WERI-Rb-1 (cell line): ENCODE measurements at places on chromosomes 12 and 14.
A peak's percentile ranks its signal among the peaks of the same experiment; 100 is the strongest.

DNA sequence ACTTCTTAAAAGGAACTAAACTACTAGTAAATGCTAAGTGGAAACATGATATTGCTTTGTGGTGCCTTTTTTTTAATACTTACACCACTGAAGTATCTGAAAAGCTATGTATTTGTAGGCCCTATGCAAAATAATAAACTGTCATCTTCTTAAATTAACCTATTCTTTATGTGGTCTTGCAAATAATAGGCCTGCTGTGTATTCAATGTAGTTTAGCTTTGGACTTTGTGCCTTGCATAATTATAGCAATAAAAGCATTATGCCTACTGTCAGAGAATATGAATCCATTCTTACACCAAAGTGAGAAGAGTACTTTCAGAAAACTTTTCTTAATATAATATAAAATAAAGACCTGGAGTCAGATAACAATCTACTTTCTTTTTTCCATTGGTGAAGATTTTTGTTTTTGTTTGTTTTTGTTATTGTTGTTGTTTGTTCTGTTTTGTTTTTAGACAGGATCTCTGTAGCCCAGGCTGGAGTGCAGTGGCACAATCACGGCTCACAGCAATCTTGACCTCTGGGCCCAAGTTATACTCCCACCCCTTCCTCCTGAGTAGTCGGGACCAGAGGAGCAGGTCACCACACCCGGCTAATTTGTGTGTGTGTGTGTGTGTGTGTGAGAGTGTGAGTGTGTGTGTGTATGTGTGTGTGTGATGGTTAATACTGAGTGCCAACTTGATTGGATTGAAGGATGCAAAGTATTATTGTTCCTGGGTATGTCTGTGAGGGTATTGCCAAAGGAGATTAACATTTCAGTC lies 213.8 kb downstream of the SLC6A15 start:
- no peak for DNase-seq

- DNase-seq = no peak
These were observed 16.7 kb downstream of the SLCO1C1 start for GRCh38 chr12:20711846-20712245.

DNA sequence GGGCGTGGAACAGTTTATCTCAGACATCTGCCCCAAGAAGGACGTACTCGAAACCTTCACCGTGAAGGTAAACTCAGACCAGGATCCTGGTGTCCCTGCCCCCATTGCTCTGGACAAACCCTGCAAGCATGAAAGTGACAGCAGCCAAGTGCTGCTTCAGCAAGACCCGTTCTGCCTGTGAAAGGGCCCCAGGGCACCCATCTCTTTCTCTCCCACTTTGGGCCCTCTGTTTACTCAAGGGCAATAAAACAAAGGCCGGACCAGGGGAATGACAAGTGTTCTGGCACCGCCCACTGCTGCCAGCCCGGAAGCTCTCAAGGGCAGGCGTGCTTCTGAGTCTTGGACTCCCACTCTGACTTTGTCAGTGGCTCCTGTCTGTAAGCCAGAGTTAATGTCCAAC lies 35.3 kb downstream of the CD9 start:
- no peak for DNase-seq

GRCh38 chr12:110015132-110015531 lies 15.9 kb downstream of the ANKRD13A start:
- DNase-seq = no peak

DNA sequence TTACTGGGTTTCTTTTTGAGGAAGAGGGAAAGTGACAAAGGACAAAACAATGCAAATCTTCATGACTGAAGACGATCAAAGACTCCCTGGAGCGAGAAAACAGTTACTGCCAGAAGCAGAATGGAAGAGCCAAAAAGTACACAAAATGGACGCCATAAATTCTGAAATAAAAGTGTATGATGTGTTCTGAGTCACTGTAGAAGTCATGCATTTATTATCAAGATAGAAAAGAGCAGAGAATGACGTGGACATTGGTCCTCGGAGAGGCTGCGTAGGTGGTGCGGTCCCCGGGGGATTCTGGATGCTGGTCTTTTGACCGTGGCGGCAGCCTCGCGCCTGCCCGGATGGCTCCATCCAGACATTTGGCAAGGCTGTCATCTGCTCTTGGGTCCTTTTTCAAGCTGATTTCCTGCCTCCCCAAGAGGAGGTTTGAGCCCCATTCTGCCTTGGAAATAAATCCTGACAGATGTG lies 52.8 kb downstream of the C14orf132 start:
- DNase-seq = no peak

DNA sequence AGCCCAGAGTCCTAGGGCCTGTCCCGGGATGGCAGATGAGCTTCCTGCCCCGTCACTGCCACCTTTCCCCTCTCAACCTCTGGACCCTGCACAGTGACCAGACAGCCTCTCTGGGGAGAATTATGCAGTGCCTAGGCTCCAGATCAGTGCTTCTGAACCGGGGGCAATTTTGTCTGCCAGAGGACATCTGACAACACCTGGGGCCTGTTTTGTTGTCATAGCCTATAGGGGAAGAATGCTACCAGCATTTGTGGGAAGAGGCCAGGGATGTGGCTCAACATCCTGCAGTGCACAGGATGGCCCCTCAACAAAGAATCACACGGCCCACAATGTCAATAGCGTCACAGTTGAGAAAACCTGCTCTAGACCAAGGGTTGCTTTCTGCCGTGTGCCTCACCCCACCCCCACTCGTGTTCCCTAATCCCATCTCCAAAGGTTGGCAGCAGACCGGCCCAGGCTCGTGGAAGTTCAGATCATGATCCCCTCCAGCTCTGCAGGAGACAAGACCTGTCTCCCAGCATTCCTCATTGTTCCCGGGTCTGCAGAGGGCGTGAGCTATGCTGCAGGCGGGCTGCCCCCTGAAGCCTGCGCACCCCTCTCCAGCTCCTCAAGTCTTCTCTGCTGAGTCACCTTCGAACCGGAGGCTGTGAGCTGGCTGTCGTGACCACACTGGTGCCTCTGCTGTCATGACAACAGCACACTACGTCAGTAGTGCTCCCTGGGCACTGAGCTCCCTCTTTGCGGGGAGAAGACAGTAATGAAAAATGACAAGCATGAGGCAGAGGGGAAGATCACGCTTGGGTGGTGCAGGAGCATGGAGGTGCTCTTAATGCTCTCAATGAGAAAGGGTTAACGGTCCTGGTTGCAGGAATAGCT lies 2.0 kb upstream of the GAPDH start:
- DNase-seq = peak; percentile 71

DNA sequence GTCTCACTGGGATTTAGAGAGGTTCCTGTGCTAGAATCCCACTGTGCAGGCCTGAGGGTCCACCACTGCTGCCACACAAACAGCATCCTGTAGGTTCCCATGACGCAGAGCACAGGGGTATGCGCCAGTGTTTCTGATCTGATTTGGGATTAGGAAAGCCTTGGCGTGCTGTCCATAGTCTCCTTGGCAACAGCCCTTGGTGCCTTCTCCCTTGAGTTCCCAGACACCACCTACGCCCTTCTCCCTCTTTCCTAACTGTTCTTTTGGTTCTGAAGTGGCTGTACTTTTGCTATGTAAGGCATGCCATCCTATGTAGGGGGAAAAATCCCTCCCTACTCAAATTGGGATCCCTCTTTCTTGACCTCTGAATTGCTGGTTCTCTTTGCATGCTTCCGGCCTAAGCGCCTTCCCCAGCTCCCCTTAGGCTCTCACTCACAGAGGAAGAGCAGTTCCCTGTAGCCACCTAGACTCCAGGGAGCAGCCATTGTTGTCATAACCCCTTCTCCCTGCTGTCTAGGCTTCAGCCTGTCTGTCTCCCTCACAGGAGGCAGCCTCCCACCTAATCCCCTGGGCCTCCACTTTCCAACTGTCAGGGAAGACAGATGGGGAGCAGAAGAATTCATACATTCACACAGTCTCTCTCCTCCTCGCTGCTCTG lies 14.8 kb upstream of the RIC8B start:
- DNase-seq = peak; percentile 43

DNA sequence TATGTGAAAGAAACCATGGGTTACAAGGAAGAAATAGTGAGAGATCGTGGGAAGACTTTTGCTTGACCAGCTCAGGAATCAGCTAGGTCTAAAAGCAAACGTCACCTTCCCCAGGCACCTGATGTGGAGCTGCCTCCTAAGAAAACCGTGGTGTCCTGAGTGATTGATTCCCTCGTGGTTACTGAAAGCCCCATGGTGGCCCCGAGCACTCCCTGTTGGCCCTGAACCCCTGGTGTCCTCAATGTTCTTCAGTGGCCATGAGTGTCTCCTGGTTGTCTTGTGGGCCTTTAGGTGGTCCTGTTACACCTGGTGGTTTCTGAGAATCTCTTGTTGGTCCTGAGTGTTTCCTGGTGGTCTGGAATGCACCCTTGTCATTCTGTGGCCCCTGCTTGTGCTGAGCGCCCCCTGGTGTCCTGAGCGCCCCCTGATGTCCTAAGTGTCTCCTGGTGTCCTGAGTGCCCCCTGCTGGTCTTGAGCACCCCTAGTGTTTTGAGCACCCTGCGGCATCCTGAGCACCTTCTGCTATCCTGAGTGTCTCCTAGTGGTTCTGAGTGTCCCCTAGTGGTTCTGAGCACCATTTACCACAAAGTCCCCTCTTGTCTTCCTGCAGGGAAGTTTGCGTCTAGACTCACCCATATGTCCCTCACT lies 518.7 kb downstream of the TMEM121 start:
- peak; percentile 59 for DNase-seq
